Activated CD8-positive, alpha-beta memory T cell treated with anti-CD3 and anti-CD28 coated beads, Interleukin-2, amount 10 ng/mL, durations not matched to agents 7 days and 5 days (primary cell): ENCODE measurements at places on chromosomes 7 and 10. TPM values are rescaled to one million over a fixed set of nuclear protein-coding genes. Genes with fewer than 3 reads are reported as not detected.

VPS50 gene
- 17.8 TPM for total RNA-seq

HOXA13 gene
- not detected for total RNA-seq

GCC1 gene
- total RNA-seq, result 21.0 TPM

NUTM2E gene
- total RNA-seq, result 0.28 TPM

PLCE1 gene
- not detected for total RNA-seq

GPRIN2 gene
- total RNA-seq, result not detected

NME8 gene
- not detected for total RNA-seq

PNLIP gene
- total RNA-seq, result not detected

ARHGAP12 gene
- total RNA-seq, result 7.8 TPM

AGR2 gene
- not detected for total RNA-seq

ZNF680 gene
- total RNA-seq, result 11.9 TPM

PIK3AP1 gene
- total RNA-seq, result 8.7 TPM

SAP25 gene
- 26.3 TPM for total RNA-seq

LIPF gene
- not detected for total RNA-seq

CYP3A4 gene
- total RNA-seq, result not detected

CCZ1 gene
- total RNA-seq, result 74.5 TPM

NXPH1 gene
- not detected for total RNA-seq

C7orf33 gene
- not detected for total RNA-seq

BMI1 gene
- total RNA-seq, result 45.9 TPM

NACAD gene
- total RNA-seq, result 0.35 TPM

OR2A1 gene
- total RNA-seq, result not detected

ADARB2 gene
- not detected for total RNA-seq

MYL7 gene
- not detected for total RNA-seq

GCK gene
- 0.23 TPM for total RNA-seq

IGFBP3 gene
- total RNA-seq, result 17.8 TPM

DGKI gene
- not detected for total RNA-seq

KLF14 gene
- total RNA-seq, result not detected

RPP38 gene
- total RNA-seq, result 22.3 TPM

ABCB4 gene
- total RNA-seq, result not detected

PDE6C gene
- not detected for total RNA-seq

CLRN3 gene
- total RNA-seq, result not detected

ZNF853 gene
- total RNA-seq, result 0.63 TPM

ATP6V0A4 gene
- not detected for total RNA-seq

ASAH2B gene
- total RNA-seq, result 5.1 TPM

PRTFDC1 gene
- total RNA-seq, result 1.6 TPM

KCNMA1 gene
- 1.5 TPM for total RNA-seq
